ENCODE measurements at places on chromosomes 1 and 21. TPM values are rescaled to one million over a fixed set of nuclear protein-coding genes. Genes with fewer than 3 reads are reported as not detected.

Gene RRAGC
- total RNA-seq: 32.8 TPM

Gene GCSAML
- not detected for total RNA-seq

Gene CTH
- 11.3 TPM for total RNA-seq

Gene PGLYRP3
- 31.3 TPM for total RNA-seq

Gene MAP1LC3C
- total RNA-seq: not detected

Gene AIRE
- not detected for total RNA-seq
